ENCODE measurements at places on chromosomes 4 and X. TPM values are rescaled to one million over a fixed set of nuclear protein-coding genes. Genes with fewer than 3 reads are reported as not detected.
A peak's percentile ranks its signal among the peaks of the same experiment; 100 is the strongest.

GC gene
- not detected for total RNA-seq

CLDN34 gene
- total RNA-seq: not detected

GPRASP2 gene
- total RNA-seq: 0.80 TPM

- H3K4me1 ChIP-seq: peaks cover 41% of the 10 kb centered on the region
- H3K4me3 ChIP-seq: peak overlapping the region; percentile 14
- H3K36me3 ChIP-seq: no peaks in the 10 kb centered on the region
- no peaks in the 10 kb centered on the region for H3K27me3 ChIP-seq
Observed at GRCh38 chr4:24248674-24249630, 335.4 kb downstream of the DHX15 start.

DNA sequence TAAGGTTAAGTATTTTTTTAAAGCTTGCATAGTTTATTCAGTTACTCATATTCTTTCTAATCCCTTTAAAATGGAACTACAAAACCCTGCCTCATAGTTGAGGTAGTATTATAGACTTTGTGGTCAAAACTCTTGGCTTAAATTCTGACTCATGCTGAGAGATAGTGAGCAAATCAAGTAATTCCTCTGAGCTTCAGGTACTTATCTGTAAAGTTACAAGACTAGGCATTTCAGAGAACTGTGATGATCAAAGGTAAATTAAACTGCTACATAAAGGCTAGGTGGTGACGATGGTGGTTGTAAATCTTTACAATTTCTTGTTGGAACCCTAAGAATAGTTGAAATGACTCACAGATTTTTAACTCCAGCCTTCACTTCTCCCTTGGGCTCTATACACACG is 3.2 kb upstream of the CLOCK start:
- no peaks in the 10 kb centered on the region for H3K36me3 ChIP-seq
- H3K27me3 ChIP-seq: no peaks in the 10 kb centered on the region
- no peak overlapping the region for H3K27ac ChIP-seq
- H3K4me1 ChIP-seq: peaks cover 10% of the 10 kb centered on the region
- H3K4me3 ChIP-seq: no peak overlapping the region

DNA sequence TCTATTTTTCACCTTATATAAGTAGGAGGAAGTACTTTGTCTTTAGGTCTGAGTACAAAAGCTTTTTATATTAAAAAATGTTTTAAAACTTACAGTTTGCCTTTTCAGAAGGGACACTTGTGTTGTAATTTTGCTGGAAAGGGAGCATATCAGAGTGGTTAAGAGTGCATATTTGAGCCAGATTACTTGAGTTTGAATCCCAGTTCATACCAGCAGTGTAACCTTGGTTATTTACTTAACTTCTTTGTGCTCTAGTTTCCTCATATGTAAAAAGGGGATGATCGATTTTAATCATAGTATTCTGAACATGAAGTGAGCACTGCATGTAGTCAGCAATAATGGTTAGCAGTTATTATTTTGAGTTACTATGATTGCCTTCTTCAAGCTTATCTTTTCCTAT is 78.3 kb upstream of the SLC4A4 start:
- no peak overlapping the region for H3K27ac ChIP-seq
- H3K36me3 ChIP-seq: no peaks in the 10 kb centered on the region
- no peaks in the 10 kb centered on the region for H3K27me3 ChIP-seq

DNA sequence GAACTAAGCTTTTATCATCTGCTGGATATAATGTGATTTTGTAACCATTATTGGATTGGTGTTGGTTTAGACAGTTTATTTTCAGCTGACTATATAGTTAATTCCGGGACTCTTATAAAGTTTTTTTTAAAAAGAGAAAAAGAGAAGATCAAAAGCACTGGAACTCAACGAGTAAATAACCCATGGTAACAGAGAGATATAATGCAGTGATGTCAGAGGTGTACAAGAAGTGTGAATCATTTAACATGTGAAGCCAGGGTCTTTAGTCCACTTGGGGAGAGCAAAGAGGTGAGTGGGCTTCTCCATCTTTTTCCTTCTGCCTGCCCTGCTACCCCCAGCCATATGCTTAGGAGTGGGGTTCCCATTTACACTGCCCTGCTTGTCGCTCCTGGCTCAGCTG is 3.2 kb downstream of the TMEM165 start:
- DNase-seq: no peak
- no peaks in the 10 kb centered on the region for H3K36me3 ChIP-seq
- H3K4me1 ChIP-seq: peaks cover 32% of the 10 kb centered on the region
- no peak overlapping the region for H3K27ac ChIP-seq
- H3K4me3 ChIP-seq: no peak overlapping the region

GRCh38 chr4:77669946-77670590 is 64.4 kb downstream of the CXCL13 start:
- no peak overlapping the region for H3K27ac ChIP-seq
- H3K36me3 ChIP-seq: no peaks in the 10 kb centered on the region
- no peaks in the 10 kb centered on the region for H3K27me3 ChIP-seq

DNA sequence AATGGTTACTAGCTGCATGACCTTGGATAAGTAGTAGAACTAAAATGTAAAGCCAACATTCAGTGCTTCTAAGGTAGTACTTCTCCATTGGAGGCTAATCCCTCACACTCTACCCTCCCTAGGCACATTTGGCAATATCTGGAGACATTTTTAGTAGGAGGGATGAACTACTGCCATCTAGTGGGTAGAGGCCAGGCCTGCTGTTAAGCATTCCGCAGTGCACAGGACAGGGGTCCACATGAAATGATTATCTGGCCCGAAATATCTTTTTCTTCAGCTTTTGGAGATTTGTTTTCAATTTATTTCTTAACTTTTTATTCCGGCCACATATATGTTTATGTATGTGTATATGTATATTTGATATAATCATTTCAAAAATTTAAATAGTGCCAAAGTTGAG is 36.0 kb upstream of the SPANXC start:
- H3K4me3 ChIP-seq: no peak overlapping the region
- no peak for DNase-seq
- no peak overlapping the region for H3K27ac ChIP-seq
- H3K36me3 ChIP-seq: no peaks in the 10 kb centered on the region

DNA sequence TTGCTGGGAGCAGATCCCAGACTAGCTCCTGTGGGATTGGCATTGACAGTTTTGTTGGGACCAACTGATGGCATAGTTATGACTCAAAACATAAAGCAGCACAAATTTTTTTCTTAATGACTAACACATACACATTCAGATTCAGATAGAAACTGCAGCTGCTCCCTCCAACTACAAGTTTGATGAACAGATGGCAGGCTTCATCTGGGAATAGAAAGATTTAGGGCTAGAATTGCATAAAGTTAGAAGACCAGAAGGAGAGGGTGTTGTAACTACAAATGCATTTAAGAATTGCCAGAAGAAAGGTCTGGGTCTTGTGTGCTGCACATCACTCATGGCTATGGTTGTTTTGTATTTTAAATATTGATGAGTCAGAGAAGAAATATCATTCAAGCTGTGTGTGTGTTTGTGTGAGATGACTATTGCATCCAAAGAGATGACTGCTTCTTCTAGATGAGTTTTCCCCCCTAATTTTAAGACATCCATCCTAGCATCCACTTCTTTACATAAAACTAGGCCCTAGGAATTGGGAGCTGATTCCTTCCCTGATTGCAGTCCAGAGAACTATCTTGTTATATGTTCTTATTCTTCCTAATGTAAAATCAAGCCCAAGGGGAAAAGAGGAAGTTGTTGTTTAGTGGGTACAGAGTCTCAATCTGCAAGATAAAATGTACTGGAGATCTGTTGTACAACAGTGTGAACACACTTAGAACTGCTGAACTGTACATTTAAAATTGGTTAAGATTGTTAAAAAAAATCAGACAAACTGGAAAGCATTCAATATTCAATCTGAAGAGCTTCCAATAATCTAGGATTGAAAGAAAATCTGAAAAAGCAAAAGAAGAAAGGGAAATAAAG is 175.1 kb downstream of the PARM1 start:
- DNase-seq: no peak
- no peaks in the 10 kb centered on the region for H3K4me1 ChIP-seq
- H3K4me3 ChIP-seq: no peak overlapping the region
- H3K27ac ChIP-seq: no peak overlapping the region
- H3K36me3 ChIP-seq: no peaks in the 10 kb centered on the region

GRCh38 chr4:23819041-23819511 is 70.8 kb downstream of the PPARGC1A start:
- DNase-seq: no peak
- peaks cover 8% of the 10 kb centered on the region for H3K36me3 ChIP-seq
- H3K4me3 ChIP-seq: no peak overlapping the region
- H3K4me1 ChIP-seq: peaks cover 46% of the 10 kb centered on the region
